CD4-positive, alpha-beta T cell treated with Interleukin-4 for 1 hour (primary cell): ENCODE measurements at places on chromosomes 5 and 9.

GRCh38 chr9:8781458-8781857 lies 981.9 kb upstream of the DMAC1 start:
- no peak for DNase-seq

GRCh38 chr5:132222649-132223038 lies 5.0 kb downstream of the P4HA2 start:
- no peak for DNase-seq

- no peak for DNase-seq
Measured at GRCh38 chr9:17614903-17615302, 36.0 kb downstream of the SH3GL2 start.

DNA sequence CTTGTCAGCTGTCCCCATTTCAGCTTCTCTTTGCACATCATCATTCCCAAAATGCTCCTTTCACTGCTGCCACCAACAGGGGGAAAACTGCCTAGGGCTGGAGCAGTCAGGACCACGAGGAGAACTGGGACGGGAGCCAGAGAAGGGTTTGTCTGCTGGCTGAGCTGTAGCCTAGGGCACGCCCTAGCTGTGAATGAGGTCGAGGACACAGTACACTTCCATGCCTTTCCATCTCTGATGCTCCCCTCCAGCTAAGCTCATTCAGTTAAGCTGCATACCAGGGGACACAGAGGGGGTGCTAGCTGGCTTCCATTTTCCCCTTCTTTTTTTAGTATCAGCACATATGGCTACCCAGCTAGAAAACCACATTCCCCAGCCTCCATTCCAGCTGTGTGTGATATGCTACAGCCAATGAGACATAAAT lies 64.7 kb downstream of the STK10 start:
- no peak for DNase-seq

- no peak for DNase-seq
Measured at GRCh38 chr5:52985306-52985705, 3.8 kb upstream of the ITGA2 start.

- no peak for DNase-seq
Measured at GRCh38 chr5:126615286-126615685, 14.5 kb downstream of the PHAX start.

DNA sequence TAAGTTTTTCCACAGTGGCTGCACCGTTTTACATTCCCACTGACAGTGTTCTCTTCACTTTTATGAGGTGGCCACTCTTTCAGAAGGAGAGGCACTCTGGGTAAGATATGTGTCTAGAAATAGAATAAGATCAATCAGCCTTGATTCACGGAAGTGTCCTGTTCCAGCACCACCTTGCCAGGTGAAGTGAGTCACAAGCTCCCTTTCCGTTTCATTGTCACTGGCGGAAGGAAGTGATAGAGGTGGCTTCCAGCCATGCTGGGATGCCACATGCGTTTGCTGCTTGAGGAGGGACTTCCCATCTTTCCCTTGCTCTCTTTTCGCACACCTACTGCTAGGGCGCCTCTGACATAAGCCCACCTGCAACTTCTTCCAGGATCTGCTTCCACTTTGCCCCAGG lies 217.1 kb downstream of the PIK3R1 start:
- DNase-seq = peak; percentile 44
